AG04450 (cell line): ENCODE measurements at places on chromosomes 2 and 18. TPM values are rescaled to one million over a fixed set of nuclear protein-coding genes. Genes with fewer than 3 reads are reported as not detected.

GRCh38 chr2:164742738-164743317 is 98.8 kb downstream of the COBLL1 start:
- no peak for DNase-seq

Gene EN1
- not detected in 2 replicates for polyA plus RNA-seq

GRCh38 chr18:49098386-49098785 is 147.6 kb upstream of the SMAD7 start:
- no peak for DNase-seq

- no peak for DNase-seq
These were observed 25.0 kb downstream of the CELF4 start for GRCh38 chr18:37540424-37541138.

Gene DSG2
- polyA plus RNA-seq, result 0.56 and 0.84 TPM in 2 replicates

DNA sequence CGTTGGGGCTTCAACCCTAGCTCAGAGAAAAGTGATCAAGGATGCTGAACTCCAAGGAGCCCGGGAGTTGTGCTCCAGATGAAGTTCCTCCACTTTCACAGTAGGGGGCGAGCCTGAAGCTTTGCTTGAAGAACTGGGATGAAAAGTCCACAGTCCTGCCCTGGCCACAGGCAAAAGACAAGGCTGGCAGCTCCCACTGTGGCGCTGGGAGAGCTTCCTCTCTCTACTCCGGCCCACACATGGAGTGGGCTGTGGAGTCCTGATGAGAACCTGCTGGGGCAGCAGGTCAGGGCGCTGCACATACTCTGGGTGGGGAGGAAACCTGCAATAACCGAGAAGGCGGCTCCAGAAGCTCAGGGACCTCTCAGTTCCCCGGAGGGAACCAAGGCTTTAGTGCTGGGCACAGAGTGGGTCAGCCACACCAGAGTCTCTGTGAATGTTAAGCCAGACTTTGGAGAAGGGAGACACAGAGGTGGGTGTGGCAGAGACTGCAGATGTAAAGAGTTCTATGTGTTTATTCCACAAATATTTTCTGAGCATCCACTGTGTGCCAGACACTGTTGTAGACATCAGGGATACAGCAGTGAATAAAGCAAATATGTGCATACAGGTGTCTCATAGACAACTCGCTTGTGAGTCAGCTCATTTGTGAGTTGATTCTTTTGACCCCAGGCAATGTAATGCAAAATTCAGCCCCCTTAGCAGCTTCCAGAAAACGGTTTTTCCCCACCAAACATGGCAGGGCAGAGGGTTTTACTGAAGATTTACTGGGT is 48.0 kb upstream of the MRPL33 start:
- DNase-seq, result peak; percentile 46

DNA sequence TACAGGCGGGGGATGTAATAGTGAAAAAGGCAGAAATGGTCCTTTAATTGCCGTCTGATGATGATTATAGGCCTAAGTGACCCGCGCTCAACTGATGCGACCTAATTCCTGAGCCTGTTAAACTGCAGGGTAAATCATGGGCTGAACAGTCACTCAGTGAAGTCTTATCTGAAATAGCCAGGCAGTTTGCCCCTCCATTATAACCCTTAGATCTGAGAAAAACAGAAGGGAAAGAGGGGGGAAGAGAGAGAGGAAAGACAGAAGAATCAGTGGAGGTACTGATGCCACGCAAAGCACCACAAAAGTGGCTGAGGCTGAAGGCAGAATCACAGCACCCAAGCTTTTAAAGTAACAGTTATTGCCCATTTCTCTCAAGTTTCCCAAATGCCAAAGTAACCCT is 73.1 kb upstream of the DNMT3A start:
- DNase-seq, result no peak

- DNase-seq, result no peak
These were observed 1.4 kb upstream of the MFSD6 start for GRCh38 chr2:190406805-190407204.
